ENCODE measurements at places on chromosomes 6 and 20.

DNA sequence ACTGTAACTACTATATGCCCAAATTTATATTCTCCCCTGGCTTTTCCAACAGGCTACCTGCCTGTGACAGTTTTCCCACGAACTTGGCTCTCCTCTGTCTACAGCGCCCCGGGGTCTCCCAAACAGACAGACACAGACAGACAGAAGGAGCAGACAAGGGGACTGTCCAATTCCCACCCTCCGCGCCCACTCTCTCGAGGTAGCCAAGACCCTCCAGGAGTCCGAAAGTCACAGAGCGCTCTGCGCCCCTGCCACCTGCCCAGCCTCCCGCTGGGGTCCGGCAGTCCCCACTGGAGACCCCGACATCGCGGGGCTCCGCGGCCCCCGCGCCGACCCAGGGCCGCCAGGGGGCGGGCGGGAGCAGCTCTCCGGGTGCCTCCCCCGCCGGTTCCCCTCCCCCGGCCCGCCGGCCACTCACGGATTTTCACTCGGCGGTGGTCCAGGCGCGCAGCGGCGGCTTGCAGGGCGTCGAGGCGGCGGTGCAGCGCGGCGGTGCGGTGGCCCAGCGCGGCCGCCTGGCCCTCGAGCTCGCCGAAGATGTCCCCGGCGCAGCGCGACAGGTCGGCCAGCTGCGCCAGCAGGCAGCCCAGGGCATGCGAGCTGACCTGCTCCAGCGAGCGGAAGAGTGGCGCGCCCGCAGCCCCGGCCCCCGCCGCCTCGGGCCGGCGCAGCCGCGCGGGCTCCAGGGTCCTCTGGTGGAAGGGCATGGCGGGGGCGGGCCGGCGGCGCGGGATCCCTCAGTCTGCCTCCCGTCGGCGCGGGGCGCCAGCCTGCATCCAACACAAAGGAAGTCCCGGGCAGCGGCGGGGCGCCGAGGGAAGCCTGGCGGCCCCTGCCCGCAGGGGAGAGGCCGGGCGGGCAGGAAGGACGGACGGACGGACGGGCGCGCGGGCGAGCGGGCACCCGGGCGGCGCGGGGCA, 81.3 kb upstream of the CCDC28A start:
- peak; percentile 95 for DNase-seq

- DNase-seq, result peak; percentile 60
These were observed 126.7 kb downstream of the UNC5CL start for GRCh38 chr6:40912158-40912946.

DNA sequence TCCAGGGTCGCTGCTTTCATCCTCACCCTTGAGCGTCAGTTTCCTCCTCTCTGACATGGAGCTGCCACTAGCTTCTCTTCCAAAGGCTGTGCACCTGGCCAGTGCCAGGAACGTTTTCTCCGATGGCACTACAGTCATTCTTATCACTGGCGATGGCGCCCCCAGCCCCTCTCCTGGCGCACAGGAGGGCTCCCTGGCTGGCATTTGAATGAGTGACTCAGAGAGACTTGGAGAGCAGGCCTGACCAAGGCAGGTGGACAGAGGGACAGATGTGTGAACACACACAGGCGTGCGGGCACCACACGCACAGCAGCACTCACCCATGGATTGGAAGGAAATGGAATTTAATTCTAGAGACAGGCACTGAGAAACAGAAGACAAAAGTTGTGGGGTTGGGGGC, 77.6 kb downstream of the SRC start:
- no peak for DNase-seq

GRCh38 chr6:161444464-161444863, 170.6 kb upstream of the AGPAT4 start:
- DNase-seq, result no peak

DNA sequence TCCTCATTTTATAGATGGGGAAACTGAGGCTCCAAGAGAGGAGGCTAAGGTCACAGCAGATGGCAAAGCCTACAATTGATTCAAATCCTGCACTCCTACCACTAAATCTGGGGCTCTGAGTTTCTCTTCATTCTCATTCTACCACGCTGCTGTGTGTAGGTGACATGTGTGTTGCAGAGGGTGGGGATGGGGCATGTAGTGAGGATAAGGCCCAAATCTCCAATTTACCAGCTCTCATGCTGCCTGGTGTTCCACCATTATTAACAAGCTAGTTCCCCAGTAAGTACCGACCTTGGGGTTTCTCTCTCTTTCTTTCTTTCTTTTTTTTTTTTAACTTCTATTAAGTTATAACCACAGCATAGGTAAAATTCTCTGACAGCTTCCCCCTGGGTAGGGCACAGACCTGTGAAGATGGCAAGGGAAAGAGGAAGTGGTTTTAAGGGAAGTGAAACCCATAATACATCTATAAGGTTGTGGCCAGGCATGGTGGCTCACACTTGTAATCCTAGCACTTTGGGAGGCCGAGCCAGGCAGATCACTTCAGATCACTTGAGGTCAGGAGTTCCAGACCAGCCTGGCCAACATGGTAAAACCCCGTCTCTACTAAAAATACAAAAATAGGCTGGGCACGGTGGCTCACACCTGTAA, 13.0 kb upstream of the MATN4 start:
- no peak for DNase-seq

DNA sequence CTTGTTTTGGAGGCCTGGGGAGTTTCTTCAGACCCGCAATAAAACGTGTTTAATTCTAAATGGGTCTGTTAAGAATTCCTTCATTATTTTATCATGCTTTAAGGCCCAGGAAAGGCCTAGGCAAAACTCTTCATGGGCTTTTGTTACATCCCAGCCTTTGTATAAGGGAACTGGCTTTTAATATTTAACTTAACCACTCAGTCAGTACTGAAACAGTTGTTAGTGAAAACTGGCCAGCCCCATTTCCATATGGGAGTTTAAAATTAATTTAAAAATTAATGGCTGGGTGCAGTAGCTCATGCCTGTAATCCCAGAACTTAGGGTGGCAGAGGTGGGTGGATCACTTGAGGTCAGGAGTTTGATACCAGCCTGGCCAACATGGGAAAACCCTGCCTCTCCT, 213.2 kb upstream of the FKBP1C start:
- DNase-seq, result no peak
